Activated CD8-positive, alpha-beta memory T cell treated with anti-CD3 and anti-CD28 coated beads, Interleukin-2, amount 50 U/mL, for 4 hours (primary cell): ENCODE measurements at places on chromosomes 4 and X.

DNA sequence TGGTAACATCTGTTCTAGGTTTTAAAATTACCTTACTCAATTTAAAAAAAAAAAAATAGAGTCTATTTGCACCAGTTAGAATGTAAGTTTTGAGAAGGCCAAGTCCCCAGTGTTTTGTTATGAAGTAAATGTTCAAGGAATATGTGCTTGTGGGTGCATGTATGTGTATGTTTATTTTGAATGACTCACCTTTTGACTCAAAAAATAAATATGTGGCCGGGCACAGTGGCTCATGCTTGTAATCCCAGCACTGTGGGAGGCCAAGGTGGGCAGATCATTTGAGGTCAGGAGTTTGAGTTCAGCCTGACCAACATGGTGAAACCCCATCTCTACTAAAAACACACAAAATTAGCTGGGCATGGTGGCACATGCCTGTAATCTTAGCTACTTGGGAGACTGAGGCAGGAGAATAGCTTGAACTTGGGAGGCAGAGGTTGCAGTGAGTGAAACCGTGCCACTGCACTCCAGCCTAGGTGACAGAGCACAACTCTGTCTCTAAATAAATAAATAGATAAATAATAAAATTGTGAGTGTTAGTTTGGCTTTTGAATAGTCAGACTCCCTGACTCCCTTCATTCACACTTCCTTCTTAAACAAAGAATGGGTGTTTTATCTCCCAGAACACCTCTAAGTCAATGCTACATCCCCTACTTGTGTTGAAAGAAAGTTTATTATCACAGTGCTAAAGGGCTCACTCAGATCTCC, 511.3 kb upstream of the PCDH7 start:
- no peak for DNase-seq

GRCh38 chr4:28557755-28558154, 1697.1 kb downstream of the STIM2 start:
- DNase-seq, result no peak

GRCh38 chrX:47902161-47902560, 65.5 kb downstream of the ZNF81 start:
- DNase-seq, result no peak

GRCh38 chr4:86307432-86307831, 52.4 kb downstream of the MAPK10 start:
- DNase-seq, result no peak

DNA sequence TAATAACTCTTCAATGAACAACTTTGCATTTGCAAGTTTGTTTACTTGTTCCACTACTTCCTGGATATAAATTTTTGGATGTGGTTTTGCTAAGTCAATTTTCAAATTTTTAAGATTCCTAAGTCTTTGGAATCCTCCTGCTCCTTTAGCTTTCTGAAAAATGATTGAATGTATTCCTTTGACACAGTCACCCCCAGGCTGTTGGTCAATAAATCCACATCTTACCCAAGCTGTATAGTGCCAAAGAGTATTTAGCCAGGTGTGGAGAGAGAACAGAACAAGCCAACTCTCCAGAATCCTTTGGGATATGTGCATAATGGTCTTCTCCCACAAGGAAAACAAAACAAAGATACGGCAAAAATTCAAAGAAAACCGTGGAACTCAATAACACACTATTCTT, 56.9 kb upstream of the INTU start:
- no peak for DNase-seq

DNA sequence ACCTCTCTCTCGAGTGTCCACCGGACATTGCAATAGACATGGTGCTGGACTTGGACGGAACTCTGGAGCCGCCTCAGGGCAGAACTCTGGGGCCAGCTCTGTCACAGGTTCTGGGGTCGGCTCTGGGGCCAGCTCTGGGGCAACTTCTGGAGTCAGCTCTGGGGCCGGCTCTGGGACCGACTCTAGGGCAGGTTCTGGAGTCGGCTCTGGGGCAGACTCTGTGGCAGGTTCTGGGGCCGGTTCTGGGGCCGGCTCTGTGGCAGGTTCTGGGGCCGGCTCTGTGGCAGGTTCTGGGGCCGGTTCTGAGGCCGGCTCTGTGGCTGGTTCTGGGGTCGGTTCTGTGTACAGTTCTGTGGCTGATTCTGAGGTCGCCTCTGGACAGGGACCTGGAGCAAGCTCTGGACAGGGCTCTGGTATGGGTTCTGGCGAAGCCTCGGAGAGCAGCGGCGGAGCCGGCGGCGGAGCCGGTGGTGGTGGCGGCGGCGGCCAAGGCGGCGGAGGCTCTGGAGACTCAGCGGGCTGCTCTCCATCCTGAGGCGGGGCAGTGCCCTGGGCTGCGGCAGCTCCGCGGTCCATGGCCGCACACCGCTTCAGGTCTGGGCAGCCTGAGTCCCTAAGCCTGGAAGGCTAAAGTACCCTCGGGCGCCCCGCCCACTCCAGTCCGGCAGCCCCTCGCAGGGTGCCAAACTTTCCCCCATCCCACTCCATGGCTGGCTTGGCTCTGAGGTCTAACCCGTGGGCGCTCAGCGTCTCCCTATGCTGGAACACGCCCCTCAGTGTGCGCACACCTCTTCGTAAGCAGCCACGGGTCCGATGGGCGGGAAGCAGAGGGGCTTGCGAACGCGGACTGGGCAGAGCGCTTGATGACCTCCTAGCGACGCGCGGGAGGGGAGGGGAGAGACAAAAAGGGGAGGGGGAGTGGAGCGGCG, at the start of gene DGKK:
Gene DGKK, minus strand, starts transcription at position 723 of the 929 bp plus-strand sequence. Its CDS starts 147 bp downstream, at position 576.
- DNase-seq, result no peak

DNA sequence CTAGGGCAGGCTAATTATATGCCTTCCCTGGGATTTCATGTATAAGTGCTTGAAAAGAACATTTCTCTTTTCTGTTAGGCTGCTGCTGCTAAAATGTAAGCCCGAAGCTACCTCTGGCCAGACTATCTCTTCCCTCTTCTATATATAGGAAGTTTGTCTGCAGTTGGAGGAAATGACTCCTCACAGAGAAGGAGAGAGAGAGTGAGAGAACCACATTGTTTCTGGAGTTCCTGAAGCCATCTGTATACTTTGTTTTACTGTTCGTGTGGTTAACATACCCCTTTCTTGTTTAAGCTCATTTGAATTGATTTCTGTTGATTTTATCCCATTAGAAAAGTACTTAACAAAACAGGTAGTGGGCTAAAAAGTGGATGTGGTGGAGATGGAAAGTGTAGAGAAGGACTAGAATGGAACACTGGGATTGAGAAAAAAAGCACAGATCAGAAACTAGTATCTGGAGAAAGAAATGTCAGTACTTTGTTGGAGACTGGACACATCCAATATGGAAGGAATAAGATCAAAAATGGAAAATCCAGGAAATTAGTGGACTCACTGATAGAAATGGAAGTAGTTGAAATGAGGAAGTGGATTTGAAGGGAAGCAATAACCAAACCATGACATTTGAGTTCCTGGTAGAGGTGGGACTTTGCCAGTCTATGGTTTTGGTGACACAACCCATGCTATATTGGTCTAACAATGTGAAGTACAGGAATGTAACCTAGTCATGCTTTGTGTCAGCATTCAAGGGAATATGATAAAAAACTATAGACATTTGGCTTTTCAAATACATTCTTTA, 112.6 kb downstream of the TMA16 start:
- no peak for DNase-seq

GRCh38 chr4:138399081-138399480, 156.9 kb upstream of the SLC7A11 start:
- no peak for DNase-seq

GRCh38 chrX:51893931-51894696, 691 bp downstream of the MAGED1 start:
- no peak for DNase-seq

- DNase-seq, result no peak
Measured at GRCh38 chr4:82371497-82371896, 2.3 kb downstream of the HNRNPD start.
